Right forelimb (tissue), 1 donor: ENCODE measurements at places on chromosomes 2 and 18.

DNA sequence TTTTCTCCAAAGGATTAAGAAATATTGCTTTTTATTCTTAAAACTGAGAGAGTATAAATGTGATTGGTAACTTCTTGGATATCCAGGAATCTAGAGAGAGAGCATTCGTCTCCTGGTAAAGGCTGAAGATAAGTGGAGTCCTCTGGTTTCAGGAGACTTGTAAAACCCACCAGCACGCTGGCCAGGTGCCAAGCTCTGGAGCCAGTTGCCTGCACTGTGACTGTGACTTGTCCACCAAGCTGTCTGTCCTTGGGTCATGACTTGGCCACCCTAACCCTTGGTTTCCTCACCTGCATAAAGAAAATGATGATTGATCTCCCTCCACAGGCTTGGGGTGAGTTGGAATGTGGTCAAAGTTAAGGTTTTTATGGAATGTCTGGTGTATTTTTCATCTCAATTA, 185.4 kb upstream of the NCKAP5 start:
- DNase-seq: no peak

DNA sequence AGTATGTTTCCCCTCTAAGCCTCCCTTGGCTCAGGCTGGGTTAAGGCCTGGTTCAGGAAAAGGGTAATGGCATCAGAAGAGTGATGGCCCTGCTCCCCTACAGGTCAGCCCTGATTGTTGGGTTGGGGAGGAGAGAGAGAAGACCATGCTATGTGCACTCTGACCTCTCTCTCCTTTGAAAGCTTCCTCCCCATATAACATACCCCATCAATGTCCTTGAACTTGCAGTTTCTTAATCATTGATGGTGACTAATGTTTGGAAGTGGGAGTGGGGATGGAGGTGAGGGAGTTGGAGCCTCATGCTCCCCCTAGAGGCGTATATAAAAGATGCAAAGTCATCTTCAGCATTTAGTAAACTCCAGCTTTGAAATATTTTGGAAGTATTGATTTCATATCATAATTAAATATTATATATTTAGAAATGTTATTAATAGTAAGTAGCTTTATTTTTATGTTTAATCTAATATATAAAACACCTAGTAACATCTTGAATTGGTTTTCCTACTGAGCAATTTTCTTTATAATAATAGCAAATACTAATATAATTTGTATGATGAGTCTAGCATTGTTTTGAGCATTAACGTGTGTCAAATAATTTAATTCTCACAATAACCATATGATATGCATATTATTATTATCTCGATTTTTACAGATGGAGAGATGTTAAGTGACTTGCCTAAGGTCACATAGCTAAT, 8.8 kb downstream of the PLCL1 start:
- DNase-seq: no peak

- no peak for DNase-seq
Observed at GRCh38 chr2:1772471-1773267, 28.4 kb upstream of the PXDN start.

- DNase-seq: no peak
Observed at GRCh38 chr2:153005071-153005730, 286.8 kb downstream of the ARL6IP6 start.

GRCh38 chr2:67339234-67339885, 57.8 kb upstream of the ETAA1 start:
- DNase-seq: no peak

- DNase-seq: no peak
Observed at GRCh38 chr2:233011268-233011650, 1.8 kb downstream of the NGEF start.

- DNase-seq: no peak
Observed at GRCh38 chr2:236552212-236552542, 17.4 kb upstream of the ACKR3 start.

DNA sequence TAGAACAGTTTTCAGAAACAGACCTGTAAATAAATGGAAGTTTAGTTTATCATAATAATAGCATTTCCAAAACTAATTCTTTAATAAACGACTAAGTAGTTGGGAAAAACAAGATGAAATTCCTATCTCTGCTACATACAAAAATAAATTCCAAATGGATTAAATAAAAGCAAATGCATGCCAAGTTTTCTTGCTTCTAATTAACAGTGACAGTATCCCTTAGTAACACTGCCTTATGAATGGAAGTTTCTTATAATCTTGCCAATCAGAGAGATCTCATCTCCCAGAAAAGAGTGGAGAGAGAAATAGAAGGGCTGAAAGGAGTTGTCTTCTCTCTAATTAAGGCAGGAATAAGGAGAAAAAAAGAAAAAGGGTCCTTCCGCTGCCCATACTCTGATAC, 133.9 kb downstream of the GFPT1 start:
- DNase-seq: no peak

- DNase-seq: no peak
Observed at GRCh38 chr2:175853616-175853890, 148.5 kb downstream of the LNPK start.

- no peak for DNase-seq
Observed at GRCh38 chr2:40282428-40282827, 169.5 kb downstream of the SLC8A1 start.

GRCh38 chr2:153105829-153106578, 372.6 kb downstream of the RPRM start:
- DNase-seq: no peak

DNA sequence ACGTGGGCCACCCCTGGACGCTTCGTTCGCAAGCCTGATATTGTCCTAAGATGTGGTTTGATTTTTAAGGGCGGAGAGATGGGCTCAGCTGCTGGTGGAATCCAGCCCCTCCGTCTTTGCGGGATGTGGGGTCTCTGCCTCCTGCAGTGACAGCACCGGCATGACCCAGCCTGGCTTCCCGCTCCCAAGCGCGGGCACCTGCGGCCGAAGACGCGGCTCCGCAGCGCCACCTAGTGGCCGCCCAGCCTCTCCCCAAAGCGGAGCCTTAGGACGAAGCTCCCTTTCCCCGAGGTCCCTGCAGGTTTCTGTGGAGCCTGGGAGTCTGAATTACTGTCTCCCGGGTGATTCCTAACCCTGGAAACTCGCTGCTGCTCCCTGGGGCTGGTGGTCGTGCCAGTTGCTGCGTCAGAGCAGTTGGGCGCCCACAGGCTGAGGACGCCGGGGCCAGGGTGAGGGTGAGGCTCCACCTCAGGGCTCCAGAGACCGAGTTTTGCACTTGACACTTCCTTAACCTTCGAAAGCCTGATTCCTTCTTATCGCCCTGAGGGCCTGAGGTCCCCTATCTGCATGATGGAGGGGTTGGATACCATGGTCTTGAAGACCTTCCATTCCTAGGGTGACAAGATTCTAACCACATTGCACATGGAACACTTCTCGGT, 137.5 kb downstream of the TPO start:
- DNase-seq: peak; percentile 75

- no peak for DNase-seq
Observed at GRCh38 chr2:47217277-47217676, 62.2 kb upstream of the STPG4 start.

- DNase-seq: no peak
Observed at GRCh38 chr2:7180638-7181370, 263.6 kb downstream of the RNF144A start.

DNA sequence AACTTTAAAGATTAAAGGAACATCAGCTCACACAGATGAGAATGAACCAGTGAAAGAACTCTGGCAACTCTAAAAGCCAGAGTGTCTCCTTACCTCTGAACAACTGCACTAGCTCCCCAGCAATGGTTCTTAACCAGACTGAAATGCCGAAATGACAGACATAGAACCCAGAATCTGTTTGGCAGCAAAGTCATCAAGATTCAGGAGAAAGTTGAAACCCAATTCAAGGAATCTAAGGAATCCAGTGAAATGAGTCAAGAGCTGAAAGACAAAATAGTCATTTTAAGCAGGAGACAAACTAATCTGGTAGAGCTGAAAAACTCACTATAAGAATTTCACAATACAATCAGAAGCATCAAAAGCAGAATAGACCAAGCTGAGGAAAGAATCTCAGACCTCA, 72.0 kb downstream of the STRADB start:
- no peak for DNase-seq

GRCh38 chr18:39693359-39693758, 2127.8 kb upstream of the CELF4 start:
- no peak for DNase-seq

GRCh38 chr18:51724790-51725721, 527.6 kb upstream of the MEX3C start:
- no peak for DNase-seq

DNA sequence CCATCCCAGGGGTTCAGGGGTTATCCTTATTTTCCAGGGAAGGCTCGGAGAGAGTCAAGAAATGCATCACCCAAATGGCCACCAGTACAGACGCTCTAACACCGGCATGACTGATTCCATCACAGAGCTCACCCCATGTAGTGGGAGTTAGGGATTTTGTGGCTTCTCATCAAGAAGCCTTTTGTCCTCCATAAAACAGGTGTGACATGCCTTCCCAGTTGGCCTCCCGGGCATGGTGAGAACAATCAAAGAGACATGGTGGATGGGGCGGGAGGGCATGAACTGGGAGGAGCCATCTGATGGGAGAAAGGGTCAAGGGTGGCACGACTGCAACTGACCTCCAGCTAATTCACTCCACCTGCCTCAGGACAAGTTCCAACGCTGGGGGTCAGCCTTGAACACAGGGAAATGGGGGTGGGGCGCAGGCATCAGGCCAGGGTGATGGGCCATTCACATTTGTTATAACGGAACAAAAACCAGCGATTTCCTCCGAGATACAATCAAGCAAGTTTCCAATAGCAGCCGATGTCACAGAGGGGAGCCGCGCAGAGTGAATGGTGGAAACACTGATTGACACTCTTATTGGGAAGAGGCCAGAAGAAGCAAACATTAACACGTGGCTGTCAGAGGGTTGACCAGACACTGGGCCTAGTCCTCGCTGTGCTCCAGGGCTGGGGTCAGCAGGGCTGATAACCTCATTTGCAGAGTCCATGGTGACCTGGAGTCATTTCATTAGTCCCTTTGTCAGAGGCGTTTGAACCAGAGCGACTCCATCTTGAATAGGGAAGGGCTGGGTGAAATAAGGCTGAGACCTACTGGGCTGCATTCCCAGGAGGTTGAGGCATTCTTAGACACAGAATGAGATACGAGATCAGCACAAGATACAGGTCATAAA, 80.5 kb upstream of the HPCAL1 start:
- no peak for DNase-seq

DNA sequence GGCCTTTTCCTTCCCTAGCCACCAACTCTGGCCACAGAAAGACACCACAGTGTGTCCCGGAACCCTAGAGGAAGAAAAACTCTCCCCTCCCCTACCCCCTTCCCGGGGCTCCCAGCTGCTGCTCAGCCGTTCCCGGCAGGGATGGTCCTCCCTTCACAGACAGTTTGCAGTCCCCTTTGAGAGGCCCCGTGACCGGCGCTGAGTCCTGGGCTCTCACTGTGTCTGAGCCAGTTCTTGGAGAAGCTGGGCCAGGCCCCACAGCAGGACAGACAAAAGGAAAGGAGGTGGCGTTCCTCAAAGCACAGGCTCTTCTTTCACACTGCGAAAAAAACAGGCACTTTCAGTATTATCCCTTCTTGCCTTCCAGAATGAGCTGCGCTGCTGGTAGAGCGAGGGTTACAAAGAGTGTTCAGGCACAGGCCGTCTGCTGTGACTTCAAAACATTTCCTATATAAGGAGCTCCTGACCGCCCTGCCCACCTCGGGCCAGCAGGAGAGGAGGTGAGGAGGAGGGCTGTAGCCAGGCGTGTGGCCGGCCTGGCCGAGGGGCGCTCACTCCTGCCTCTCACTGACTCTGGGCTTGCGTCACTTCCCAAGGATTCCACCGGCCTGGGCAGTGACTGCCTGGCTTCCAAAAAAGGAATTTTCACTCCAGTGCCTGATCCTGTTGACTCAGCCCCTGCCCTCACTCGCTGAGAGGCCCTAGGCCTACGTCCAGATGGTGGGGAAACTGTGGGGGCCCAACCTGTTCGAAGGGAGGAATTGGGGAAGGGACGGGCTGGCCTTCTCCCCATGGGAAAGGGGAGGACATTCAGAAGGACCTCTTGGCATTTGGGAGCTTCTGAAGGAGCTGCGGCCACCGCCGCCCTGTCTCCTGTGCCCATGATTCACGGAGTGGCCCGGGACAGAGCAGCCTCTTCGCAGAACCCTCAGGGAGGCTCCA, 24.9 kb downstream of the CIDEA start:
- DNase-seq: peak; percentile 85

- no peak for DNase-seq
Observed at GRCh38 chr2:226813148-226813701, 13.6 kb upstream of the IRS1 start.

GRCh38 chr18:13463526-13464210, 245.1 kb downstream of the LDLRAD4 start:
- DNase-seq: no peak

DNA sequence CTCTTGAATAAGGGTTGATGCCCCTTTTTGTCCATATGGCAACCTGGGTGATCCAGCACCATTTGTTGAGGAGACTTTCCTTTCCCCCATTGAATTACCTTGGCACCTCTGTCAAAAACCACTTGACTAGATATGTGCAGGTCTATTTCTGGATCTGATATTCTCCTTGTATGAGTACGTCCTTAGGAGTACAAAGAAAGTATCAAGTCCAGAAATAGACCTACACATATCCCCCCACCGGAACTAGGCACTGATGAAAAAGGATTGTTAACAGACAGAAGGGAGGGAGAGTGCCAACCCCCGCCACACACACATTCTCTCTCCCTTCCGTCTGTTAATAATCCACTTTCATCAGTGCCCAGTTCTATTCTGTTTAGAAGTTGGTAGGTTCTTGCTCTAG, 225.0 kb downstream of the TMEM163 start:
- DNase-seq: no peak

DNA sequence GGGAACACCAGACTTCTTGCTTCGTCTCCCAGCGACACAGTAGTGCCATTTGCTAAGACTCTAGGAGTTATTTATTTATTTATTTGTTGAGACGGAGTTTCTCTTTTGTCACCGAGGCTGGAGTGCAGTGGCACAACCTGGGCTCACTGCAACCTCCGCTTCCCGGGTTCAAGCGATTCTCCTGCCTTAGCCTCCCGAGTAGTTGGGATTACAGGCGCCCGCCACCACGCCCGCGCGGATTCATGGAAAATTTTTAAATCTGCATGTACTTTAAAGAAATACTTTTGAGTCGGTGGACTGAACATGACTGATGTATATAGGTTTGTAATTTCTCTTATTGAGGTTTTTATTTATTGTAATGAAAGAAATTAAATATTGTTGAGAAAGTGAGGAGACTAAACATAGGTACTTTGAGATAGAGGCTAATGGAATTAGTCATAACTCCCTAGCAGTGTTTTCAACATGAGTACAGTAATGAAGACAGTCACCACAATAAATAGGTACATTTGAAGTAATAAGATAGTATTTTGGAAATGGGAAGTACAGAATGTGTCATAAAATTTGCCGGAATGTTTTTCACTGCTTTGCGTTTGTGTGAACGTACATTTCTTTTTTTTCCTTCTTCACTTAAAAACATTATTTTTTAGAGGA, 983 bp downstream of the MTX2 start:
- DNase-seq: no peak

- DNase-seq: no peak
Observed at GRCh38 chr2:9814129-9814868, 29.0 kb upstream of the TAF1B start.

GRCh38 chr2:152695763-152696162, 21.5 kb downstream of the PRPF40A start:
- no peak for DNase-seq

- no peak for DNase-seq
Observed at GRCh38 chr18:32346671-32347070, 124.0 kb downstream of the GAREM1 start.

- DNase-seq: no peak
Observed at GRCh38 chr2:231001921-231002320, 6.0 kb downstream of the SPATA3 start.

- peak; percentile 52 for DNase-seq
Observed at GRCh38 chr2:104658144-104658835, 195.6 kb upstream of the POU3F3 start.

GRCh38 chr2:20103530-20103929, 52.1 kb upstream of the LAPTM4A start:
- no peak for DNase-seq
